ENCODE measurements at places on chromosomes 12 and 14.

GRCh38 chr12:117100251-117100650 lies 1.0 kb upstream of the TESC start:
- DNase-seq, result no peak

DNA sequence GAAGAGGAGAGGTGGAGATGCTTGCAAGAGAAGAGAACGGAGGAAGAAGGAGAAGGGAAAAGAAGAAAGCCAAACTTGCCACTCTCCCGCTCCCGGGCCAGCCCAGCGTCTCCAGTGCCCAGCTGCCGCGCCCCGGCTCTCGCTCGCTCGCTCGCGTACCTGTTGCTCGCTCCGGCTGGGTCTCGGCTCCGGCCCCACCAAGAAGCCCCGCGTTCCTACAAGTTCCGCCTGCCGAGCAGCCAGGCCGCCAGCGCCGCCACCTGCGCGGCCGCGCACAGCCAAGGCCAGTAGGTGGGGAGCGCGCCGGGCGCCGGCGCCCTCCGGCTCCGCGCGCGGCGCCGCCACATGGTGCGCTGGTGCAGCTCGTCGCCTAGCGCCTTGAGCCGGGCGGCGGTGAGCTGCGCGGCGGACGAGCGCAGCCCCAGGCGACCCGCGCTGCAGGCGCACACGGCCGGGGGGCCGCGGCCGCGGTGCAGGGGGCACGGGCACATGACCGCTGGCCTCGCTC lies 370 bp downstream of the HRK start:
- DNase-seq, result peak; percentile 25

- peak; percentile 96 for DNase-seq
These were observed at the start of gene TEX22 for GRCh38 chr14:105398044-105398725. TSS of gene TEX22 (plus strand) at chr14:105398538. CDS start at chr14:105399341, 803 bp downstream.

DNA sequence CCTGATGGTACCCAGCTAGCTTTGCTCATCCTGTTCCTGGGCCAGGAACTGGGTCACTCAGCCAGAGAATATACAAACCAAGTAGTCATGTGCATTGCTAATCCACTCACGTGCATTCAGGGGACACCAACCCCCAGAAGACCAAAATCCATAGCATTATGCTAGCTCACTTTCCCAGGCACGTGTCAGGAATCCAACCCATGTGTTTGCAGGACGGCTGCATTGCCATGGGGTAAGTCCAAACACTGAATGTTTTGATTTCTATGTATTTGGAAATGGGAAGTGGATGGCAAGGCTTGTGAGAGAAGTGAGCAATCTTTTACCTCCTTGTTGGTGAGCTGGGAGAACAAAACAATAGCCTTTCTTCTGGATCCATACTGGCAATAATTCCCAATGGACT lies 87.1 kb upstream of the FOXN3 start:
- DNase-seq, result no peak

DNA sequence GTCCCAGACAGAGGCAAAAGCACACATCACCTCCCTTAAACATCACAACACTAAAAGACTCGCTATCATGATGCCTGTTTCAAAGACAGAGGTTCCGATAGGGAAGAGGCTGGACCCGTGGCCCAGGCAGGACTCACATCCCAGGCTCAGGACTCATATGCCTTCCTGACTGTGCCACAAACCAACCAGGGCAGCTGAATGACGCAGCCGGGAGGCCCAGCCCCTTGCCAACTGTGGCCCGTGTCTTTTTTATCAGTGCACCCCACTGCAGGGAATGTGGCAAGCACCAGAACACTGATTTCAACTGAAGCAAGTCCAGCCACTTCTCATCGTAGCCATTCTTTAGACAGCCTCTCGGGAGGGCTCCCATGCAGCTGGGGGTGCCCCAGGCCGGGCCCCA lies 132.3 kb downstream of the KSR2 start:
- DNase-seq, result no peak

DNA sequence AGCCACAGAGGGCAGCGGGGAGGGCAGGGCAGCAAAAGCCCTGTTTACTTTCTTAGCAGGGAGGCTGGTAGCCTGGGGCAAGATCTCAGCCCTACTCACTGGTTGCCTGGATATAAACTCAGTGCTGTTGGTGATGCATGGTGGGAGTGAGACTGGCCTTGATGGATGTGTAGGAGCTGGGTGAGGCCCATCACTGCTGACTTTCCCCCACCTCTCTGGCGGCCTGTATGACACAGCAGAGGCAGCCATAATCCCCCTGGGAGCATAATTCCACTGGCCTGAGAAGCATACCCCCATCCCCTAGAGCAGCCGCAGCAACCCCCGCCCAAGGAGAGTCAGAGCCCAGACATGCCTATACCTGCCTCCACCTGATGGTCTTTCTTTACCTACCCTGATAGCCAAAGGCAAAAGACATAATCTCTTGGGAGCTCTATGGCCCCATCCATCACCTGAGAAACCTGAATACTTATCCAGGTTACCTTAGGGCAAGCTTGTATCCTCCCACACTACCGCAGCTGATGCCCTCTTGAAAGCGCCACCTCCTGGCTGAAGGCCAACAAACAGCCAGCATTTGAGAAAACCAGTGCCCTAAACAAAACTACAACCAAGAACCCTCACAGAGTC lies 59.3 kb downstream of the DNAI7 start:
- peak; percentile 10 for DNase-seq

GRCh38 chr12:28079539-28079938 lies 107.0 kb upstream of the PTHLH start:
- DNase-seq, result no peak

GRCh38 chr14:75077794-75078193 lies 8.4 kb downstream of the ZC2HC1C start:
- no peak for DNase-seq

DNA sequence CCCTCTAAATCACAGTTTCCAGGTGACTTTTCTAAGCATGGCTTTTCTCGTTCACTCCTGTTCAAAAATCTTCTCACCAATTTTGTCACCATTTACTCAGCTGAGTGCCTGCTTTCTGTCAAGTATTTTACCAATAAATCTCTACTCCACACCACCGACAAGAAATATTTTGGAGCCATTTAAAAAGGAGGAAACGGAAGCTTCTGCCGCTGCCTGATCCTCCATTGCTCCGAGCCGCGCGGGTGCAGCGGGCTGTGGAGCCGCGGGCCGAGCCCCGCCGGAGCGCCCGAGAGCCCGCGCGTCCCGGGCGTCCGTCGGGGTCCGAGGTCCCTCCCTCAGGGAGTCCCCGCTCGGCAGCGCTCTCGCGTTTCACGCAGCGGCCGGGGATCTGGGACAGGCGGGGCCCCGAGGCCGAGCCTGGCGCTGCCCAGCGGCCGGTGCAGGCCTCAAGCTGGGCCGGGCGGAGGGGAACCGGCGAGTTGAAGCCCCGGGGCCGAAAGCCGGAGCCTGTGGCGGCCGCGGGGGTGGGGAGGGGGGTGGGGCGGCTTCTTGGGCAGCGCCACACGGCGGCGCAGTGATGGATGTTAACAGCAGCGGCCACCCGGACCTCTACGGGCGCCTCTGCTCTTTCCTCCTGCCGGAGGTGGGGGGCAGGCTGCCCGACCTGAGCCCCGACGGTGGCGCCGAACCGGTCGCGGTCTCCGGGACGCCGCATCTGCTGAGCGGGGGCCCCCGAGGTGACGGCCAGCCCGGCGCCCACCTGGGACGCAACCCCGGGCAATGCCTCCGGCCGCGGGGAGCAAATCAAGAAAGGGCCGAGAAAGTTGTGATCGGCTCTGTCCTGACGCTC lies 1.1 kb upstream of the HEBP1 start:
- DNase-seq, result no peak

Data from stimulated activated CD4-positive, alpha-beta T cell treated with anti-CD3 and anti-CD28 coated beads, Interleukin-2, amount 100 ng/mL, for 48 hours (primary cell).